GM04503 (cell line): ENCODE measurements at places on chromosomes 2 and 18.

GRCh38 chr2:194686569-194686968 lies 970.5 kb upstream of the SLC39A10 start:
- DNase-seq = no peak

DNA sequence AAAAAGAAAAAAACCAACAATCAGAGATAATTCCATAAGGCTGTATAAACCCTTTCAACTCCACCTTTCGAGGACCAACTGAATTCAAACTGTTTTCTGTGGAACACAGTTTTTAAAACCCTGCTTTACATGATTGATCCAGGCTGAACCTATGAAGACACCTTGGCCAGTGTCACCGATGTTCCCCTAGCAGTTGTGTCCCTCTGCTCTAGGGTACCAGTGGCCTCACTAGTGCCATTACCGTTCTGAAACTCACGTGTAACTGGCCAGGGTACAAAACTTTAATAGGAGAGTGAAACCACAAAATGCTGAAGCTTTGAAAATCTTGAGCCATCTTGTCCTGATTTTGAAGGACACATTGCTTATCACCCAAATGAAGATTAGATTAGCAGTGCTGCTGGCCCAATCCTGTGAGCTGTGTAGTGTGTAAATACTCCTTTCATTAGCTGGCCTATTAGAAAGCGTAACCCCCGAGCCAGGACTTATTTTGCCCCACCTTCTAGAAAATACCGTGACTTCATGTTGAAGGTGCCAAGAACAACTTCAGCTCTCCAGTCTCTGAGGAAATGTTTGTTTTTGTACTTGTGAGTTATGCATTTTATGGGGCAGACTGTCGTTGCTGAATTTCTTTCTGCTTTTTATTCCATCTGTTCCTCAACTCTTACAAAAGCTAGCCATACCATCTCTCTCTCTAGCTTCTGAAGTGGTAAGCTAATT lies 147.8 kb upstream of the MAP3K20 start:
- DNase-seq = no peak

DNA sequence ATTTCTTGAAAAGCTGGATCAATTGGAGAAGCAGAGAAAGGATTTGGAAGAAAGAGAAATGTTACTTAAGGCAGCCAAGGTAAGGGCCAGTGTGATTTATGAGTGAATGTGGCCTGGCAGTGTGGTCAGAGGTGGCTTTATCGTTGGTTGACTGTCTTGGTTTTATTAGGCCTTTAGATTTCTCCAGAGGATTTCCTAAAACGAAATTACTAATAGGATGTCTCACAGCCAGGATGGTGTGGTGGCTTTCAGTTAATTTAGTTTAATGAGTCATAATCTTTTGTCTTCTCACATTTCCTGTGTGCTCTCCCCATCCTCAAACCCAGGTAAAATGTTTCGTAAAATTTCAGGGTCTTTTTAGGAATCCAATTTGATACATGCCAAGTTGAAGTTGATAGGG lies 100.8 kb downstream of the TAF4B start:
- DNase-seq = no peak

DNA sequence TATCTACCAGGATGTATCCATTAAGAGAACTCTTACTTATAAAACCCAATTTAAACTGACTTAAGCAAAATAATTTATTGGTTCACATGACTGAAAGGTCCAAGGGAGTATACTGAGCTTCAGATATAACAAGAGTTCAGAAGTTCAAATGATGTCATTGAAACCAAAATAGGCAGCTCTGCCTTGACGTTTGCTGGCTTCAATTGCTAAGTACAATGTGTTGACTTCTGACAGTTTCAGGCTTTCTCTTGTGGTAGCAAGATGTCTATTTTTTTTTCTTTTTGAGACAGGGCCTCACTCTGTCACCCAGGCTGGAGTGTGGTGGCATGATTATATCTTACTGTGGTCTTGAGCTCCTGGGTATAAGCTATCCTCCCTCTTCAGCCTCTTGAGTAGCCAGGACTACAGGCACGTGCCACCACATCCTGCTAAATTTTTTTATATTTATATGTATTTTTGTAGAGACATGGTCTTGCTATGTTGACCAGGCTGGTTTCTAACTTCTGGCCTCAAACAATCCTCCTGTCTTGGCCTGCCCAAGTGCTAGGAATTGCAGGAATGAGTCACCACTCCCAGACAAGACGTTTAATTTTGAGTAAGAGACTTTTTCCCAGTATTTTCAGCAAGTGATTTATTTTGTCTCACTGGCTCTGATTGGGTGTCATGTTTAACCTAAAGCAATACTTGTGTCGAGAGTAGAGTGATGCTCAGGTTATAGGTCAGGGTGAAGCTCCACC lies 184.8 kb downstream of the NR4A2 start:
- DNase-seq = no peak

- DNase-seq = no peak
These were observed 70.6 kb upstream of the CAVIN2 start for GRCh38 chr2:191917430-191917881.

DNA sequence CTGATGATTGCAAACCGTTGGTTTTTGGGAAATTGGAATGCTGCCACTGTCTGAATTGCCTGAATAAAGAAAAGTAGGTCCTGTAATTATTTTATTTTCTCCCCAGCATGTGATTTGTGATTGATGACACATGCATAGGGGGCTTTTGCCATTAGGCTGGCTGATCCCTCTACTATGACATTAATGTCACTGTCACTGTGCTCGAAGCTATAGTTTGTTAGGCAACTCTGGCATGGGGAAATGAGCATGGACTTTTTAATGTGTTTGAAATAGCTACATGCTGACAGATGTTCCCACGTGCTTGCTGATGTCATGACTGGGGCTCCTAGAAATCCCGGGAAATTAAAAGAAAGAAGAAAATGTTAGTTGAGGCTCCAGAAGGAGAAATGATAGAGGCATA lies 99.1 kb downstream of the HRH4 start:
- no peak for DNase-seq

DNA sequence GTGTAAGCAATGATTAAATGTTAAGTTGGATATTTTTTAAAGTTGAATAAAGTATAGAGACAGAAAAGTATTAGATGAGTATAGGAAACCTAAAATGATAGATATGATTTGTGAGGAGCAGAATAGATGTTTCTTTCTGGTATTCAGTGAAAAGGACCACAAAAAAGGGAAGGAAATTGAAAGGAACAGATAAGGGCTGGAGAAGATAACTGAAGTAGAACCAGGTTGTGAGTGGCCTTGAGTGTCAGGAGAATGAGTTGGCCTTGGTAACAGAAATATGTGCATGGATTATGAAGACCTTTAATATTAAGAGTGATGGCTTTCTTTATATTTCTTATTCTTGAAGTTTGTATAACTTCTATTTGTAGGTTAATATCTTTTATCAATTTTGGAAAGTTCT lies 543.5 kb downstream of the METTL4 start:
- no peak for DNase-seq

GRCh38 chr2:120308038-120308910 lies 37.7 kb upstream of the INHBB start:
- no peak for DNase-seq

- DNase-seq = no peak
These were observed 22.3 kb upstream of the MYO1B start for GRCh38 chr2:191222952-191223351.
